Activated CD4-positive, alpha-beta T cell treated with anti-CD3 and anti-CD28 coated beads, Interleukin-2, amount 50 U/mL, for 24 hours (primary cell): ENCODE measurements at places on chromosomes 7 and 10.

- no peak for DNase-seq
These were observed 384.7 kb downstream of the MDFIC start for GRCh38 chr7:115306586-115306985.

DNA sequence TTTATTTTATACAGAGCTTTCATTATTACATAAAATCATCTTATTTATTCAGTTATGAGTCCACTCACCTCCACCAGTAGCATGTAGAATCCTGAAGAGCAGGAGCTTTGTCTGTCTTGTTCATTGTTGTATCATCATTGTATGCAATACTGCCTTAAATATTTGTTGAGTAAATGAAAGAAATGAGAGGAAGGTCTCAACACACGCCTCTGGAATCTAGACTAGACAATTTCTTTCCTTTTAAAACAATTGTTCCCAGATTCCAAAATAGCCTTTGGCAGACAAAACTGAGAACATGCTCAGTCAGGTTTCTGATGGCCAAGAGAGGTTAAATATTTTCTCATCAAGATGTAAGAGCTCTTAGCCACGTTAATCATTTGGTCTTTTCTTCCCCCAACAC, 173.1 kb upstream of the AGR3 start:
- no peak for DNase-seq

DNA sequence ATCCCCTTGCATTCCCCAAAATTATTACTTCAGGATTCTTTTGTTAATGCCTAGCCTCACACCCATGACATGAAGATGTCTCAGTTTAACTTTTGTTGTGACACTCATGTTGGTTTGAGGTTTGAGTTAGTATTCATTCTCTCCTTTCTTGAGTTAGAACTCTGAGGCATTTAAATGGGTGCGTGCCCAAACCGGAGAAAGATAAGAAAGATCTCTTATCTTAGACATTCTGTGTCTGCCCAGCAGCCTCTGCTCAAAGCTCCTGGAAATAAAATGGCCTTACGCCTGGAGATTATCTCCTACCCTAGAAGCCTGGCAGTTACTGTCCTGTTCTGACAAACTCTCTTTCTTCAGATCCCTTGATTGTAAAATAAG, 26.3 kb downstream of the WBP1L start:
- DNase-seq = no peak

- peak; percentile 46 for DNase-seq
These were observed 89.4 kb downstream of the SH3PXD2A start for GRCh38 chr10:103765981-103766380.

- DNase-seq = no peak
These were observed 198.0 kb downstream of the TNS3 start for GRCh38 chr7:47383696-47384445.

DNA sequence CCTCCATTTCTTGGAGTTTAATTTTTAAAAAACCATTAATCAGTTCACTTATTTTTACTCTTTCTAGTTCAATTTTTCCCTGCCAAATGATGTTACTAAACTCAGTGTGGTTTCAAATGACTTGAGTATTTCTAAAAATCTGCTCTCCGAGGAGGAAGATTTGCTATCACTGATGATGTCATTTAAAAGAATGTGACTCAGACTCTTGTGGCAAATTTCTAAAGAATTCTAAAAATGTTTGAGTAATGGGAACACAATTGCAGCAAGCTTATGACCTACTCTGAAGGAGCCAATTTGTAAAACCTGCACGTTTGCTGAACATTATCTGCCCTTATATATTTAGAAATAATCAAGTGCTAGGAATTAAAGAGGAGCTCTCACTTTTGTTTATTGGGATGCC, 88.6 kb downstream of the SPAG6 start:
- no peak for DNase-seq

- DNase-seq = no peak
These were observed 43.8 kb downstream of the ZNF467 start for GRCh38 chr7:149729586-149729982.

DNA sequence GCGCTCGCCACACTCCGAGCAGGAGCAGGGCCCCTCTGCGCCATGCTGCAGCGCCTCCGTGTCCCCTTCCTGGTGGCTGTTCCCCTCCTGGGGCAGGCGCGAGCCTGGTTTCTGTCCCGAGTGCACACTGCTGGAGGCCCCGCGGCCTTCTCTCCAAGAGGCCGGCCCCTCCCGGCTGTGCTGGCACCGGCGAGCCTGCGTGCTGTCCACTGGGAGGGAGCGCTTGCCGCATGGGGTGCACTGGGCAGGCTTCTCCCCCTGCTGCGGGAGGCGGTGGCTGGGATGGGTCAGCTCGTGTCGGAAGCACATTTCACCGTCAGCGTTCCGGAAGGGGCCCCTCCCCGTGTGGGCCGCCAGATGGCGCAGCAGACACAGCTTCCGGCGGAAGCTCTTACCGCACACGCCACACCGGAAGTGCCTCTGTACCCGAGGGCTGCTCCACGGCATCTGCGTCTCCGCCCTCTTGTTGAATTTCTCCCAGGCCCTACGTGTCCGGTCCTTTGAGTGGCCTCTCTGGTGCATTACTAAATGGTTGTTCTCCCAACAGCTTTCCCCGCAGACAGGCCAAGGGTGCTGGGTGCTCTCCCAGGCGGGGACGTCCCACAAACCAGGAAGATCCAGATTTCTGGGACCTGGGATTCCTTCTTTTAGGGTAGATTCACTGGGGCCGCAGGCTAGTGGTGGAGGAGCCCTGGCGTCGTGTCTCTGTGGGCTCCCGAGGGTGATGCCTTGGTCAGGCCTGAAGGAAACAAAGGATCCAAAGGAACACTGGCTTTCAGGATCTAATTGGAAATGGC, 18.7 kb downstream of the ZNF786 start:
- DNase-seq = peak; percentile 23

- DNase-seq = no peak
These were observed 103.8 kb downstream of the CNNM2 start for GRCh38 chr10:103021900-103022293.

DNA sequence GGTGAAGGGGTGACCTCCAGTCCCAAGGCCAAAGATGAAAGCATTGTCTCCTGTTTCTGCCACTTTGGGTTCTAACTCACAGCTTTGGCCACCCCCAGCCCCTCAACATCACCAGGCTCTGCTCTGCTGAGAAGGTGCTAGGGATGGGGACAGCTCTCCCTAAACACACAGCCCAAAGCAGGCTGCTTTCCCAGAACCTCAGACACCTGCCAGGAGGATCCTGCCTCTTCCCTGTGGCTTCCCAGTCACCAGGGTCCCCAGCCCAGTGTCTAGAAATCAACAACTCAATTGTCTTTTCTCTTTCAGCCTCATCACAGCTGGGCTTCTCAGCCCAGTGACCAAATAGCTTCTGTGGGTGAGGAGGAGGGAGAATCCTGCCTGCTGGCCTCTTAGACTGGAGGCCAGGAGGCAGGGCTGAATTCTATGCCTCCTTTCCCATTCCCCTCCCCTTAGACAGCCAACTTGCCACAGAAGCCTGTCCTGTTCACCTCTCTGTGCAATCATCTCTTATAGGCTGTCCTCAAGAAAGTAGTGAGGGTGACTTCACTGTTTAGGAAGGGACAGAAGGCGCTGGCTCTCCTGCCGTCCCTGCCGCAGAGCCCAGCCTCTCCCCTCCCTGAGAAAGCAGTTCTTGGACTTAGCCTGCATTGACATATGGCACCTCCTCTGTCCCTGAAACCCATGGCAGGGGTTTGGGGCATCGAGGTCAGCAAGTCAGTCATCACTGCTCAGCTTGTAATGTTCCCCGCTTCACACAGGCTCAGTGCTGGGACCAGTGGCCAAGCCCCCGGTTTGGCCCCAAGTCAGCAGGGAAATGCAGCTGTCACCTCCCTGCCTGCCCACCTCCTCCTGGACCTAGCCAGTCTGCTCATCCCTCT, 3.7 kb downstream of the FGF8 start:
- no peak for DNase-seq

GRCh38 chr10:99711129-99711719, 20.7 kb downstream of the COX15 start:
- peak; percentile 15 for DNase-seq

DNA sequence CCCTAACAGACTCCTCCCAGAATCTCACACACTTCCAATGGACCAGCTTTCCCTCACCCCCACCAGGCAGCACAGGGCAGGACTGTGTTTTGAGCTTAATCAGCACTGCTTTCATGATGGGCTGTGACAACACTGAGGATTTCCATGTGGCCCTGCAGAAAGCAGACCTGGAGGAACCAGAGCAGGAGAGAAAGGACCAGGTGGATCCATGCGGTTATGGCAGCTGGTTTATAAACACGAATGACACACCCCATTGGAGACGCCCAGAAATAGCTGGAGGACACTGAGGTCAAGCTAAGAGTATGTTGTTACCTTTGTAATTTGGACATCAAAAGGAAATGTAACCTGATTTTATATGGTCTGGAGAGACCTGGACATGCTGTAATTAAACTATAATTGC, 31.7 kb upstream of the HERPUD2 start:
- no peak for DNase-seq
